NCI-H187 (cell line): ENCODE measurements at places on chromosomes 5 and 9.

GRCh38 chr5:101643794-101644193 is 652.3 kb downstream of the SLCO4C1 start:
- no peak for DNase-seq

DNA sequence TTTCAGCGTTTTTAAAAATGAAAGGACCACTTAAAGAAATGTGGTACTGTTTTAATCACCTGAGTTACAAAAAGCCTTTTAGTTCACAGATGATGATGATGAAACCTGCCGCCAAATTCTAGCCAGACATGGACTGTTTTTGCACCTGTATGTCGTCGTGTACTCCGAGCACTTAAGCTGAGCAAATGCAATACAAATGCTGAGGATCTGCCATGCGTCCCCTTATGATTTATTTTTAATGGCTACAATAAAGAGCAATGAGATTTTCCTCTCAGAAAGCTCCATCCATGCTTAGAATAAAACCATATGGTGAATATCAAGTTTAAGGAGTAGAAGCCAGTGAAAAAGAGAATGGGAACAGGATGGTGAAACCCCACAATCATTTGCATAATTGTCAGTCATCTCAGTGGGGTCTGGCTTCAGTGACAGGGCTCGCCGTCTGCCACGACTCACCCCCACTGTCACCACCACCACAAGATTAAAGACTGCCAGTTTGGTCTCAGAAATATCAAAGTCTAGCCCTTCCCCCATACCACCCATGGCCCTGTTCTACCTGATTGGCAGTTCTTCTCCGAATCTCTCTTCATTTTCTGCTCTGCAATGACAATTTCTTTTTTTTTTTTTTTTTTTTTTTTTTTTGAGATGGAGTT is 159.9 kb downstream of the GOLPH3 start:
- DNase-seq = no peak

- peak; percentile 61 for DNase-seq
These were observed 109.0 kb downstream of the FAM174A start for GRCh38 chr5:100644185-100644584.

DNA sequence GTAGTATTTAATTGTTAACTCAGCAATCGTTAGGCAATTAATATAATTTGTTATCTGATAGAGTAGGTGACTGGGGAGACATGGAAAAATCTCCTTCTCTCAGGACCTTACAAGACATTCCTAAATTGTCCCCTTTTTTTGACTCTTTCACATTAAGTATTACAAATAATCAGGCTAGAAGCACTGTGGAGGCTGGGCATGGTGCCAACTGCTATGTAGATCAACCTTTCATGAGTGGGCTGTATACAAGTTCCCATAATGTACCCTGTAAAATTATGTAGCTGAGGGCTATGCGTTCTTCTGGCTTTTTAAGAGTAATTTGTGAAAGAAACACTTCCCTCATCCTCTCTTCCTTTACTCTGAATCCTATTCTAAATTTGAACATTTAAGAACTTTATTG is 140.2 kb downstream of the NFIB start:
- DNase-seq = no peak

- no peak for DNase-seq
These were observed 12.1 kb downstream of the OLFM1 start for GRCh38 chr9:135099574-135099973.

DNA sequence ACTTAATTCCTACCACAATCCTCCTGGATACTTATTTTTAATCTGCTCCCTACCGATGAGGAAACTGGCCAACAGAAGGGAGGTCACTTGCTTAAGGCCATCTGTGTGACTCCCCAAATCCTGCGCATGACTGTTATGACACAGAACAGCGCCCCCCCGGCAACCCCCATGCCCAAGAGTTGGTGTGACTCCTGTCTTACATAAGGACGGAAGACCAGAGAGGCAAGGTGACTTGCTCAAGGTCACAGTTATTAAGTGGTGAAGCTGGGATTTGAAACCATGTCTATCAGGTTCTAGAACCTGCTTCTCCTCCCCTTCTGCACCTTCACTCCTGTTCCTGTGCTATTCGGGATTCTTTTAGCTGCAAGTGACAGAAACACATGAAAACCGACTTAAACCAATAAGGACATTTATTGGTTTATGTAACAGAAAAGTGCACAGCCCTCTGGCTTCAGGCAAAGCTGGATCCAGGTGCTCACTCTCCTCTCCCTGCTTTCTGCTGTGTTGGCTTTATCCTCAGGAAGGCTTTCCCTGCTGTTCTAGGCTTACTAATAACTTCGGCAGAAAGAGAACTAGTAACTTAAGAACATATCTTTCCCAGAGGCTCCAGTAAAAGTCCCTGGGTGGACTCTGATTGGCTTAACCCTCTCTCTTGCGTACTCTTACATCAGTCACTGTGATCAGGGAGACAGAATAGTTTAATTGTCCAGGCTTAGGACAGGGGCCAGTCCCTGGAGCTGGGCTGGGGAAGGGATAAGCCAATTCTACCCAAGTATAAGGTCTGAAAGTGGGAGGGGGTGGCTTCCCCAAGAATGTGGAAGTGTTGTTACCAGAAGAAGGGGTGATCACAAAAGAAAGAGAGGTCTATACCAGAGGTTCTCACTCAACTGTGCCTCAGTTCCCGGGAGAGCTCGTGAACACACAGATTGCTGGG is 43.7 kb downstream of the FGF18 start:
- no peak for DNase-seq
